Naive thymus-derived CD4-positive, alpha-beta T cell (primary cell): ENCODE measurements at places on chromosomes 2 and 18.

GRCh38 chr2:200225951-200226350 is 80.5 kb upstream of the SPATS2L start:
- DNase-seq: no peak

DNA sequence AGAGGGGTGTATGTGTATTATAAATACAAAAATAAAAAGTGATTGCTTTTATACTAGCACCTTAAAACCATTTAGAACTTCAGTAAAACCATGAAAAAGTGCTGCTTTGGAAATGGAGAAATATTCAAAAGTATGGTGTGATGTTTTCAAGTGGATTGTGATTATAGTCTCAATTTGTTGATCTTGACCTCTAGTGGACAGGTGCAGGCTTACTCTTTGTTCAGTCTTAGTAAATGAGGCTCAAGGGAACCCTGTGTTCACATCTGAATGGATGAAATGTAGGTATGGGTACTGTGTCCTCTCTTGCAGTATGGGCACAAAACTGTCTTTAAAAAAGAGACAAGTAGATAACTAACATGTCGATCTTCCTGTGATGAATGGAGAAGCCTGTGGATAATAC is 145.8 kb downstream of the MCFD2 start:
- DNase-seq: no peak

- DNase-seq: no peak
Observed at GRCh38 chr2:101763496-101764333, 66.2 kb downstream of the MAP4K4 start.

- DNase-seq: no peak
Observed at GRCh38 chr2:4295680-4296079, 592.3 kb downstream of the DCDC2C start.

DNA sequence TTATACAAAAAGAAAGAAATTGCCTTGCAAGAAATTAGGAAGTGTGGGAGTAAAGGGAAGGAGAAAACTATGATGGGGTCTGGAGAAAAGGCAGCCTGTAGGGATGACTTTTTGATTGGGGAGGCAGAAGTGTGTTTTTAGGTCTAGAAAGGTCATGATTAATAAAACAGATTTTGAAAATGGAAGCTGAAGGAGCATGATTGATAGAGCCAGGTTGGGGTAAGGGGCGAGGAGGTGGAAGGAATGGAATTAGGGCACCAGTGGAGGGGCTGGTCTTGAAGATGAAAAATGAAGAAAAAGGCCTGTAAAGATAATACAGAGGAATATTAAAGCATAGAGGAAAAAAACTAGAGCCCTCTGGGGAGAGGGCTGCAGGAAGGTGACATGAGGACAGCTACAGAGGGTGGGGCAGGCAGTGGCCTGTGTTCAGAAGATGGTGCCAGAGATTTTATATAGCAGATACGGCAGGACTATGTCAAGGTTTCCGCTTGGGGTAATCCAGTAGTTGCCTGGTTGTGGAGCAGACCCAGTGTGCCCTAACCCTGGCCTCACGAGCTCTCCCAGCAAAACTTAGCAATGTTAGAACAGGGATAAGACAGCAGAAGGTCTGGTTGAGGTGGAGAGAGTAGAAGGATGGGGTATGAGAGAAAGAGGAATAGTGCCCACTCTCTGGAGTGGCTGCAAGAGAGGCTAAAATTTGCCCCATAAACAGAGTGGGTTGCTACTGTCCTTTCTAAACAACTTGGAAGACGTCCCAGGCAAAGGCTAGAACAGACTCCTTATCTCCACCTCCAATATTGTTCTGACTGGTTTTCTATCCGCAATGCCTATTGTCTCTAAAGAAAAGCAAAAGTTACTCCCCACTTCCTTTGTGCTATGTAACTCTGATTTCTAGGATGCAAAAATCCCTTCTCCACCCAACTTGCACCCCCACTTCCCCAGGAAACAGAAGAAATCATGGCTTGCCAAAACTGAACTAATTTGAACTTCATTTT is 287.3 kb downstream of the AGPS start:
- DNase-seq: no peak

- no peak for DNase-seq
Observed at GRCh38 chr2:12020833-12021469, 274.5 kb downstream of the LPIN1 start.

DNA sequence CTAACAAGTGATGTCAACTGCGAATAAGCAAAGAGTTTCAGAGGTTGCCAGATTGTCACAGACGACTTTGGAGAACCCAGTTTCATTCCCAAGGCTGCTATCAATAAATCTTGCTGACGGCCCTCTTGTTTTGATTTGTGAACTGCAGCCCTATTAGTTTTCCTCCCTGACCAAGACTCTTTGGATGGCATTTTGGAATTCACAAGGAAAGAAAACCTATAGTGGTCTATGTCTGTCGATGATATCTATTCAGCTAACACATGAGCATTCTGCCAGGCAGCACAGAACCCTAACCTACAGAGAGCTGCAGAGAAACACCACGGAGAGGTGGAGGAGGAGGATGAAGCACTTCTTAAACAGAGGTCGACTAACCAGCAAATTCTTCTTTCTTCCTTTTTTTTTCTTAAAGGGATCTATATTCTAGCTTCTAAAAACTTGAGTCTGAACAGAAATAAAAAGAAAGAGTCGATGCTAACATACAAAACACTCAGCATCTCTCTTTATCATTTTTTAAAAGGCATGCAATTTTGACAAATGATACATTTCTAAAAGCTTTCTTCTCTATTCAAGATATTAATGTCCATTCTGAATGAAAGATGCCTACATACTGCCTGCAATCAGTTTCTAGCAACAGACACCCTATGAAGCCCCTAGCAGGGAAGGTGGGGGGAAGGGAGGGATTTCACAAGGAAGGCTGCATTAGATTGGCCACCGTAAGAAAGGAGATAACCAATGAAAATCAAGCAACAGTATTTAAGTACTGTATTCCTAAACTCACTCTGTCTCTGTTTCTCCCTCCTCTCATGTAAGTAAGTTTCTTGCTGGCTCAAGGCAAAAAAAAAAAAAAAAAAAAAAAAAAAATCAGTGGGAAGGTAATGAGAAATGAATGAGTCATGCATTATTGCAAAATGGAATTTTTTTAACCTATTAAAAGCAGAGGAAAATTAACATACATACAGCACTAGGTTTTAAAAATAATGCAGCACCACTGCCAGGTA is 83.0 kb upstream of the CHRNA1 start:
- DNase-seq: no peak

DNA sequence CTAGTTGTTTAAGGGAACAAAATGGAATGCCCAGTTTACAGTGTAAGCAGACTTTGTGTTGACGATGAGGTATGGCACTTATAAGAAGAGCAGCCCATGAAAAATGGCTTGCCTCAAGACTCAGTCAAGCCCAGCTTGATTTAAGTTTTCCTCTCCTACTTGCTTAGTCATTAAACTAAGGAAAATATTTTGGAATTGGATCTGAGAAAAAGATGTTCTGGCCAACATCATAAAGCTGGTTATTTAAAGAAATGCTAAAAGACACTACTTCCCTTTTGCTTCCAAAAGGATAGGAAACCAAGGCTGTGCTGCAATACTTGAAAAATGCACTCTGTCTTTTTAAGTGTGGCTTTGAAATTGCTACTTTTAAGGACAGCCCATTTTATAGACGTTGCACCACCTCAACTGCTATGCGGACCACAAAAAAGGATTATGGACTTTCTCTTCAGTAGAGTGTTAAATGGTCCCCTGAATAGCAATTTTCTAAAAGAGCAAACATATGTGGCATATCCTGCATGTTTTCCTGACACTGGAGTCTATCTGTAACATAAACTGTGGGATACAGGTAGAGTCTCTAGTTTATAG is 32.1 kb downstream of the CCDC141 start:
- DNase-seq: no peak

- DNase-seq: no peak
Observed at GRCh38 chr18:62688743-62689317, 26.5 kb upstream of the PHLPP1 start.

DNA sequence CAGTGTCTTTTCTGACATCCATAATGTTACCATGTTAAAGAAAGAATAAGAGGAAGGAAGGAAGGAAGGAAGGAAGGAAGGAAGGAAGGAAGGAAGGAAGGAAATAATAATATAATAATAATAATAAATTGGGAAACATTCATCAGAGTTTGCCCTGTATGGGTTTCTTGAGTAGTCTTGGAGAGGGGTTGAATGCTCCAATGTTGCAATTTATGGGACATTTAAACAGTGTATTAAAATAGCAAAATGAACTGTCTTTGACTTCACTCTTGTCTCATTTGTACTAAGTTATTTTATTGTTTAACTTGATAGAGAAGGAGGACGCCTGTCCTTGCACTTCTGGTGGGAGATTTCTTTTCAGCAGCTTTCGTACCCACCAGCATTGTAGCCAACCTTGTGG is 277.7 kb downstream of the RNF144A start:
- DNase-seq: no peak

GRCh38 chr2:53939656-53940055 is 31.1 kb downstream of the PSME4 start:
- no peak for DNase-seq

DNA sequence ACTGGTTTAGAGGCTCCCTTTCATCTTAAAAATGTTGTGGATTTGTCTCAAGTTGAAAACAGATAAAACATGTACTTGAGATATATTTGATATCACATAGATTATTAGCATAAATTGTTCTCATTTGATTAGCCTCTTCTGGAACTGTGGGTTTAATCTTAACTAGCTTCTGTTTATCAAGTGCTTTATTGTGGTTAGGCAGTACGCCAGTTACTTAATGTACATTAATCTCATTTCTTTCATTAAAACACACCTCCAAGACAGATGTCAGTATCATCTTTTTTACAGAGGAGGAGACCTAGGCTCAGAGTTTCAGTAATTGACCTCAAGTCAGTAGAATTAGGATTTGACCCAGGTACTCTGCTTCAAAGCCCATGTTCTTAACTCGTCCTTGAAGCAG is 21.8 kb downstream of the SFTPB start:
- DNase-seq: no peak

- no peak for DNase-seq
Observed at GRCh38 chr18:567122-567521, 13.1 kb upstream of the CETN1 start.

- no peak for DNase-seq
Observed at GRCh38 chr2:203763241-203763937, 57.0 kb downstream of the CD28 start.
